KG1 (cell line): ENCODE measurements at places on chromosomes 6 and 20.

DNA sequence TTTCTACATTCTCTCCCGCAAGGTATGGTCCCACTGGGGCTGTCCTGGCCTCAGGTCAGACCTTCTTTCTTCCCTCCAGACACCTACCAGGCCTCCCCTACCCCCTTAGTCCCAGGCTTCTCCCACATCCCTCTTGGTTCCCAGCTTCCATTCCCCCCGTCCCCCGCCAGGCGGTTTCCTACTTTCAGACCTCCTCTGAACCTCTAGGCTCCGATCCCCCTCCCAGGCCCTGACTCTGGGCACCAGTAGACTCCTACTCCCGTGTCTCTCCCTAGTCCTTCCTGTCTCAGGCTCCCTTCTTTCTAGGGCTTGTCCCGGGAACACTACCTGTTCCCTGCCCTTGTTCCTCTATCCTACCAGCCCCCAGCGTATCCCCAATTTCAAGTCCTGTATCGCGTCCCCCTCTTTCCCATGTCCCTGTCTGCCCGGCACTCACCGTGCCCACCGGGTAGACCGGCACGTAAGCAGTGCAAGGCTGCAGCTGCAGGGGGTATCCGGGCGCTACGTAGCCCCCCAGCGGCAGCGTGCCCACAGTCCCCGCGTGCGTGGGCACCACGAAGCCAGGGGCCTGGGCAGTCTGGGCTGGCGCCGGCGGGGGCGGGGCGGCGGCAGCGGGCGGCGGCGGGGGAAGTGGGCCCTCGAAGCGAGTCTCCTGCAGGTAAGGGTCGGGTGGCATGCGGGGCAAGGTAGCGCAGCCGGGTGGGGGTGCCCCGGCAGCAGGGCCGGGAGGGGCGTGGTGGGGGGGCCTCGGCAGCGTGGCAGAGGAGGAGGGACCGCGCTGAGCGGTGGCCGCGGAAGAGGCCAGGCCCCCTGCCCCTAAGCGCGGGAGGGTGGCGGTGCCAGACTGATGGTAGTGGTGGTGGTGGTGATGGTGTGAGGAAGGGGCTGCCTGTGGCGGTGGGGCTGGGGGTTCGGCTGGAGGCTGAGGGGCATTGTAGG is 1.5 kb downstream of the PRRT1 start:
- no peak for DNase-seq

DNA sequence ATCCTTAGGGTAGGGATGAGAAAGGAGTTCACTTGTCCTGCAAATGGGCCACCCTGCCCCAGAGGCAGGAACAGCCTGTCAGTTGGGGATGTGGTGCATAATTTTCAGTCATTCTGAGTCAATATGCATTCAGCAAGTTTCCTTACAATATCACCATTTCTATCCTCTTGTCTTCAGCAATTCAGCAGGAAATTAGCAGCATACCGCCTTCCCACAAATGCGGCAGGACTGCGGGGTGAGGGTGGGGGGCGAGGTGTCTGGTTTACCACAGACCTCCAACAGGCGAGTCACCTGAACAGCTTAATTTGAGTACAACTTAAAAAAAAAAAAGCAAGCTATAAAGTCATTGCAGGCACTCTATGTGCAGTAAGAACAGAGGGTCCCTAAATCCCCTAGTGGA is 126.8 kb downstream of the MAP3K7 start:
- DNase-seq, result no peak

DNA sequence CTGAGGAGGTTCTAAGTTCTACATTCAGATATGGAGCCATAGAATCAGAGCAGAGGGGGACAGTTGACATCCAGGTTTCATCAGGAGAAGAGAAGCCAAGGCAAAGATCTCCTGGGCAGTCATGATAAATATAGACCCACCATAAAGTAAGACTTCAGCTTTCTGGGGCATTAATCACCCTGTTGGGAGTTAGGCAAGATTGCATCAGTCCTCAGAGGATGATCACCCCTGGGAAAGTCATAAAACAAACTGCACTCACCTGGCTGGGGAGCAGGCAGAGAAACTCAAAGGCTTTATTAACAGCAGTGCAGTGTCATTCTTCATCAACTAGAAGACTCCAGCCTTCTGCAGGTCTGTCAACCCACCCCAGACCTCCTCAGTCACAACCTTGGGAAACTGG is 301.3 kb upstream of the JARID2 start:
- no peak for DNase-seq

DNA sequence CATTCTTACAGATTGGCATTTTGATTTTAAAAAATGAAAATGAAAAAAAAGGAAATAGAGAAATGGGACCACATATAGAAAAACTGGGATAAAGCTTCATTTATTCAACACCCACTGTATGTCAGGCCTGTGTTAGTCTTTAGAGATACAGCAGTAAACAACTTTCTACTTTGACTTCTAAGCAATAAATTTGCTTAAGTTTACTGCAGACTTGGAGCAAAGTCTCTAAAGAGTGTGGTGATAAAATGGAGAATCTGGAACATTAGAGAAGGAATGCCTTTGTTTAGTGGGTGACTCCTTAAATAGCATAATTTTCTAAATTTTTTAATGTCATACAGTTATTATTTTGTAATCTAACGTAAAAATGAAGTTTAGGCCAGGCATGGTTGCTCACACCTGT is 80.7 kb upstream of the CNKSR3 start:
- DNase-seq, result no peak

DNA sequence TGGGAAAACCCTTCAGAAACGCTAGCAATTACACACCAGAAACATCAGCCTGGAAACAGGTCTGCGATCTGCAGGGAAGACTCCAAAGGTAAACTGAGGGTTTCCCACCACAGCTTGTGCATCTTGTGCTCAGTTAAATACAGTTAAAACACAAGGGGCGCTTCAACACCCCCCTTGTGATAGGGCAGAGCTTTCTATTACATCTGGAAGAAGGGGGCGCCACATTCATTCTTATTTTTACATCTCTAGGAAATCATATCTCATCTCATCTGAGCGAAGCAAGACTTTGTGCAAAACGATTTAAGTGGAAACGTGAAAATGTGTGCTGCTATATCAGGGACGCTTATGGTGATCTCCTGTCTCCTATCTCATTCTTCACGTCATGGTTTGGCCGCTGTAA is 58.5 kb downstream of the PRND start:
- DNase-seq, result no peak

- no peak for DNase-seq
Observed at GRCh38 chr6:126176282-126176681, 163.6 kb upstream of the CENPW start.

- no peak for DNase-seq
Observed at GRCh38 chr6:11292091-11292490, 59.6 kb upstream of the NEDD9 start.

GRCh38 chr20:46376196-46376785 is 30.1 kb downstream of the ELMO2 start:
- no peak for DNase-seq

- no peak for DNase-seq
Observed at GRCh38 chr6:129651291-129651691, 58.7 kb downstream of the ARHGAP18 start.

DNA sequence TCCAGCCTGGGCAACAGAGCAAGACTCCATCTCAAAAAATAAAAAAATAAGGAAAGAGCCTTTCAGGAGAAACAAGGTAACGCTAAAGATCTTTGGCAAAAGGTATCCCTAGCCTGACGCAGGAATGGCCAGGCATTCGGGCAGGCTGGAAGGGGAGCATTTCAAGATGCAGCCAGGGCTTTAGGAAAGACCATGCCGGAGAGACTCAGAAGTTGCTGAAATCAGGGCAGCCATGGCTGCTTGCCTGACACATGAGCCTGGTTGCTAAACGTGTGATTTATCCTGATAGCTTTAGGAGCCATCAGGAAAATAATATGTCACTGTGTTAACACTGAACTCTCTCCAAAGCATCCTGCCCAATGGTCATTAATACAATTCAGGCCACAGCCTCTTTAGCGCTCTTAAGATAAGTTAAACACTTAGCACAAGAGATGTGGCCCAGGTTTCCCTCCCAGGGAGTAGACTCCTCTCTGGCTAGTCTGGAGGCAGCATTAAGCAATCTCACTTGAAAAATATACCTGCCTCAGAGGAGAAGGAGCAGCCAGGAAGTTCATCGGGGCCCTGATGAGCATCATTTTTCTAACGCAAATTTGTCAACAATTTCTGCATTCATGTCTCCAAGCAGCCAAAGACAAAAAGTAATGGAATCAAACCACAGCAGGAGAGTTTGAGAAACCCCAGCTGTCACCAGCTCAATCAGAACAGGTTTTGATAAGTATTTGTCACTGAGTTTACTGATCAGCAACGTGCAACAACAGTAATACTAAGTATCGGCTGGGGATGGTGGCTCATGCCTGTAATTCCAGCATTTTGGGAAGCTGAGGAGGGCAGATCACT is 200.0 kb downstream of the ZMYND8 start:
- no peak for DNase-seq

DNA sequence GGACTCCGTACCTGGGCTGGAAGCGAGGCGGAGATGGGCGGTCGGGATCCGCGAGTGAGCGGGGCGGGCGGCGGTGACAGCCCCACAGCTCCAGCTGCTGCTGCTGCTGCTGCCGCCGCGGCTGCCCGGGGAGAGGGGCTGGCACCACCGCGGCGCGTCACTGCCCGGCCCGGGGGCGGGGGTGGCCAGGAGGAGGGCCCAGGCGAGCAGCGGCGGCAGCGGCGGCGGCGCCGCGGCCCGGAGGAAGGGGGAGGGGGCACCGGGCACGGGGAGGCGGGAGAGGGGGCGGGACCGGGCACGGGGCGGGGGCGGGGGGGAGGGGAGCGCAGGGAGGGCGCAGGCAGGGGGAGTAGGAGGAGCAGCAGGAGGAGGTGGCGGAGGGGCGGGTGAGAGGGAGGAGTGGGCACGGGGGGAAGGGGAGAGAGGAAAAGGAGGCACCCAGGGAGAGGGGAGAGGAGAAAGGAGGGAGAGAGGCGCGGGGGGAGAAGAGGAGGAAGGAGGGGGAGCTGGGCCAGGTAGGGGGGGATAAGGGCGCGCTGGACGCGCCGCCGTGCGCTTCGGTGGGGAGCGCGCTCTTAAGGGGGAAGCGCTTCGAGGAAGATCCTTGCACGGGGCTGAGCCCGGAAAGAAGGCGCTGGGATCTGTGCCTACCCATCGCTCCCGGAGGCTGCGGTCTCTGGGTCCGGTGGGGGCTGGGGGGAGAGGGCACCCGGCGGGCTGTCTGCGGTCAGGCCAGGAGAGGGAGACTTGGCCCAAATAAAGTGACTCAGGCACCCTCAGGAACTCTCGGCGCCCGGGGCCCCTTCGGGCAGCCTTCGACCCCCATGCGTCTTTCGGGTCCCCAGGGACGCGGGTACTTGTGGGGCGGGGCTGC is 101.5 kb downstream of the NOL4L start:
- peak; percentile 79 for DNase-seq

DNA sequence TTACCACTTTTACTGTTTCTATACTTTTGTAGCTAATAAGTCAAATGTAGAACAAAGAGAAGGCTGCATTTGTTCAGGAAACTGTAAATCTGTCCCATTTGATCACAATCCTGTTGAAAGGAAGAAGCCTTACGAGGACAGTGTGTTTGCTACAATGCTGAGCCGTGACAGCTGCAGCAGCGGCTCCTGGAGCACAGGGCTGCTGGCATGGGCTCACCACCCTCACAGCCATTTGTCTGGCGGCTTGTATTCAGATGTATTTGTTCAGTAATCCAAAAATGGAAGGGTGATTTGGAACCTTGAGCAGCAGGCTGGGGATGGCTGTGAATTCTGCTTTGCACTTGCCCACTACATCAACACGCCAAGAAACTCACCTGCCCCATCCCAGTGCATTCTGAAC is 5.7 kb downstream of the TUBB2A start:
- no peak for DNase-seq

- no peak for DNase-seq
Observed at GRCh38 chr20:58384821-58385220, 4.2 kb upstream of the VAPB start.

- no peak for DNase-seq
Observed at GRCh38 chr6:153368131-153368530, 237.0 kb upstream of the RGS17 start.

- no peak for DNase-seq
Observed at GRCh38 chr6:11275598-11275997, 43.1 kb upstream of the NEDD9 start.

DNA sequence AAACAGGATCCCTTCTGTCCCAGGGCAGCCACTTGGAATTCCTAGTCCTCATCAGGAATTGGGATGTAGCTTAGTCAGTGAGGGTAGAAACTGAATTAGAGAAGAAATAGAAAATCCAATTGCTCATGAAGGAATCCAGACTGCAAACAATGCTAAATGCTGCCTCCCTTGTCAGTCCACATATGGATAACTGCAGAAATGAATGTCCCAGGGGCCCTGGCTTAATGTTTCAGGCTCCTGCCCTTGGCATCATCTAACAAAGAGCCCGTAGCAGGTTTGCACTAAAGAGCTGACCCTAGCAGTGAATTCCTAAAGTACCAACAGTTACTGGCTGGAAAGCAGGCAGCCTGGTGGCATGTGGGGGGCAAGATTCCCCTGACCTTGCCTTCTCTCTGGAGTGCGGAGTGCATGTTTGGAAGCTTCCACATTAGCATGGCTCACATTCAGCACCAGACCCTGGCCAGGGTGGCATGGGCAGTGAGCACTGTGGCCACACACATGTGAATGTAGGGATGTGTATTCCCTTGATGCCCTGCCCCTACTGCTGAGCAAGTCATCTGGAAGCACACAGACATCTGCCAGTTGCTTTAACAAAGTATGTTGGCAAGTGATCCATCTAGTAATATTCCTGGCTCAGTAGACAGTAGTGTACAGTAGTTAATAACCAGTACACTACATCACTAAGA is 394.5 kb downstream of the CDC5L start:
- no peak for DNase-seq

GRCh38 chr6:4902363-4902762 is 101.5 kb downstream of the RPP40 start:
- DNase-seq, result no peak

DNA sequence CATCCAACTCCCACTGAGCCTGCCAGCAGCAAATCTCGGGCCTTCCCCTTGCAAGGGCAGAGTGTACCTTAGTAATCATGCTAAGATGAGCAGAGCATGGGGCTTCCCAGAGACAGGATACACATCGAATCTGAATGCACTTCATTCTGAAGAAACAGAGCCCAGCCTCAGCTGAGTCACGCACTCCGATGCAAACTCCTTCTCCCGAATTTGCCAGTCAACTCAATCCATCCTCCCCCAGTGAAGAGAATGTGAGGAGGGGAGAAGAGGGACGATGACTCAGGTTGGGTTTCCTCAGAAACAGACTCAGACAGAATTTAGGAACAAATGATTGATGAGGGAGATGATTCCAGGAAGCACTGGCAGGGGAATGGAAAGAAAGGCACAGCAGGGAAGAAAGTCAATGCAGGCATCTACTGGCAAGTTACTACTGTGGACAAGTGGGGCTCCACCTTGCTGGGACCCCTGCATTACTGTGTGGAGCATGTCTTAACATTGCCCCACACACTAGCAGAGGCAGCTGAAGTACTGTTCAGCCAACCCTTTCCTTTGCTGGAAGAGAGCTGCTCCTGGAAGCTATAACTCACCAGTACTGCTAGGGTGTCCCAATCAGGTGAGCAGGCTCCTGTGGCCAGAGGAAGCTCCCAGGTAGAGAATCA is 251.6 kb downstream of the ADGB start:
- no peak for DNase-seq

DNA sequence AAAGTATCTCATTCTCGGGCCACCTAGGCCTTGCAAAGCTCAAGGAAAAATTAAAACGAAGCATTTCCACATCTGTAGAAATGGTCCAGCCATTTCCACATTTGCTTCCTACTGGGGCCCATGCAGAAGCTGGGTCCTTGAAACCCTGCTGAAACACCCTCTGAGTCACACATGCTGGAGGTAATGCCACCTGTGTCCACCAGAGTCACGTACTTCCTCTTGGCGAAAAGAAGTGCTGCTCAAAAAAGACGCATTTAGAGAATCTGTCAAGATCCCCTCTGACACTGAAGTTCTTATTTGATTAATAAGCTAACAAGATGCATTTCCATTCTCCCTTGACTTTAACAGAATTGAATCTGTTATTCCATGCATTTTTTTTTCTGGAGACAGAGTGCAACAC is 423.2 kb downstream of the PREX1 start:
- DNase-seq, result no peak
